ENCODE measurements at places on chromosomes 16 and 17.

DNA sequence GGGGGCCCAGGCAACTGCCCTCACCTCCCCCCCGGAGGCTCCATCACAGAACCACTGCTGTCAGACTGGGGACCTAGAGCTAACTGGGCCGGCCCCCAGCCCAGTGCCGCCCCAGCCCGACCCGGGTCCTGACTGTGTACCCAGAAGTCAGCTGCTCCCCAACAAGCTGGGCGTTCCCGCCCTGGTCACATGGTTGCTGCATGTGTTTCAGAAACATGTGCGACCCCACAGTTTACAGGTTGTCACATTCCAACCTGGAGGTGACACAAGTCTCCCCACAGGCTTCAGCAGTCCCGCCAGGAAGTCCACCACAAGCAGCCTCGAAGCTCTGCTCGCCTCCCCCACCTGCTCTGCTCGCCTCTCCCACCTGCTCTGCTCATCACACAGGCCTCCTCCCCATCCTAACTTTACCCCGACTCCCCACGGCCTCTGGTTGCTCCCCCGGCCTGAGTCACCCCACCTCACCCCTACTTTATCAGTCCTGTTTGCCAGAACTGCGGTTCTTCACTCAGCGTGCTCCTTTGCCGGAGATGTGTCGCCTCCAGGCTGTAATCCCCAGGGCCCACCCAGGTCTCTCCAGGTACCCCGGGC lies 968 bp downstream of the MRPL28 start:
- no peak for DNase-seq

GRCh38 chr17:70329721-70330120 lies 160.4 kb downstream of the KCNJ2 start:
- DNase-seq: no peak

DNA sequence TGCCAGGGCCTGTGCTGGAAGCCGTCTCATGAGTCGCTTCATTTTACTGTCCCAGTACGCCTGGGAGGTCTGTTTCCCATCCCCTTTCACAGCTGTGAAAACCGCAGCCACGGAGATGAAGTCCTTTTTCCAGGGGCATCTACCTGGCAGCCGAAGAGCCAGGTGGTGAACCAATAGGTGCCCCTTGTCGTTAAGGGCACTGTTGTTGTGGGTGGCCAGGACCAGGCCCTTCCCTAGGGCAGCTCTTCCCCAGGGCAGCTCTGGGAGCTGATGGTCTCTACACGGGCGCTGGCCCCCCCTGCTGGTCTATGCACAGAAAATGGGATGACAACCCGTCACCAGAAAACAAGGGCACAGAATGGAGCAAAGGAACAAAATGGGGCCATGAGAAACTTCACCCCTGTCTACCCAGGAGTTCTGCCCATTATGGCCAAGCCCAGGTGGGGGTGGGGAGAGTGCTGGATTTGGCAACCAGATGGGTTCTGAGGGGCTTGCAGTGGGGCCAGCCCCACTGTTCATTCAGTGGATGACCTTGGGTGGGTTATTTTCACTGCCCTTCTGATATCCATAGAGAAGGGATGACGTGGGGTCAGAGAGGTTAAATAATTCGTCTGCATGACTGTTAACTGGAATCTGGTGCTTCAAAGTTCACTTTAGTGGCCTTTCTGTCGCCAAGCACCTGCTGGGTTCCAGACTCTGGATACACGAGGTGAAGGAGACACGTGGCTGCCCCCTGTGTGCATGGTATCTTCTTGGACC lies 11.5 kb downstream of the RMI2 start:
- no peak for DNase-seq

- DNase-seq: no peak
These were observed 27.6 kb downstream of the GSG1L start for GRCh38 chr16:28035866-28036393.

DNA sequence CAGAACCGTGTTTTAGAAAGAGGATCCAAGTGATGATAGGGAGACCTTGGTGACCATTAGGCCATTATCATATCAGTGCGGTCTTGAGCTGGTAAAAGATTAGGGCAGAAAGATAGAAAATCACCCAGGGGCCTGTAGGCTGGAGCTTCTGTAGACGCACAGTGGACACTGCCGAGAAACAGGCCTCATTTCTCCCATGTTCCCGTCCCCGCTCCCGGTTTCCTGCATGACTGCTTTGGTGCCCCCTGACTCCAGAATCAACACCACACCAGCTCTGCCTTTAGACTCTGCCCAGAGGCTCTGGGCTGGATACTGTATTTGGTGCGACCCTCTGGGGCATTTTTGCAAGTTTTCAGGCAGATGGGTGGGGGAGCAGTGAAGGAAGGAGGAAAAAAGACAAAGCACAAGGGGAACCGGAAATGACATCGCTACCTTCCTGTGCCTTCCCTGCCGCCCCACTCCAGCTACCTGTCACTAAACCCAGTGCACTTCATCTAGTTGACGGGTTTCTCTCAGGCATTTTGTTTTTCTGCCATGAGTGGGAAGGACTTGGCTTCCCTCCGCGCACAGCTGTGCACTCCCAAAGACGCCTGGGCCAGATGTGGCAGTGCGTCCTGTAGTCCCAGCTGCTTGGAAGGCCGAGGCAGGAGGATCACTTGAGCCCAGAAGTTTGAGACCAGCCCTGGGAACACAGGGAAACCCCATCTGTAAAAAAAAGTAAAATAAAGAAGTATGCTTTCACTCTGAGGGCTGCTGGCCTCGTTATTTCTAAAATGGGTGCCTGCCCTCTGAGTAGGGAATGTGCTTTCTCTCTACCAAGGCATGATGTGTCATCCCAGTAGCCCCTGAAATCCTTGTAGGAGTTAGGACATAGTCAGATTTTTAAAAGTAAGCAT lies 214.1 kb downstream of the RPTOR start:
- DNase-seq: no peak

DNA sequence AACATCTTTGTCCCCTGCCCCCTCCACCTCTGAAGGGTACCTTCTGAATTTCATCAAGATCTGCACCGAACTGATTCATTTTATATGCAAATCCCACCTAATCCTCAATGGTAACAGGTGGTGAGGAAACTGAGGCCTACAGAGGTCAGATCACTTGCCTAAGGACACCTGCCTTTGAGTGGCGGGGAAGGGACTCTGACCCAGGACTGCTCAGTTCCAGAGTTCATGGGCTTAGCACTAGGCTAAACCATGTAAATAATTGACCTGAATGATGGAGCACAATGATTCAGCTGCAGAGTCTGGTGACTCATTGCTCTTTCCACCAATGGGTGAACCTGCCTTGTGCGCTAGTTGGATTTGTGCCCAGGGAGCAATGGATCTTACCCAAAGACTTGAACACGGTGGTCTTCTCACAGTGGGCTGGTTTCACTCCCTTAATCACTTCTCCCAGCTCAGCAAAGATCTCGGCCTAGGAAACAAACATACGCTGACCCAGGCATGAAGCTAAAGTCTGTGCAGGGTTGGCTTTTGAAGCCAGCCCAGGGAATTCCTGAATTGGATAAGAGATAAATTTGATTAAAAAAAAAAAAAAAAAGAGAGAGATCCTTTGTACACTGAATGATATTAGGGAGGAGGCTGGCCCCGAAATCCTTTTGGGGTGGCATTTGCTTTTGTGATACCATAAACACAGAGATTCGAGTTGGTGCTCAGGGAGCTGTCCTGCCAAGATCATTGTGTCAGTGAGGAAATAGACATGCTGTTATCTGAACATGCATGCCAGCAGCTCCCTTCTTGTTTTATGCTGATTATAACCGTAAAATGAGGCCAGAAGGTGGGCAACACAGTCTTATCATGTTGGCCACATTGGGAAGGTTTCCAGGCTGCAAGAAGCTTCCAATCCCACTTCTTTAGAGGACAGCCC lies 17.0 kb downstream of the CRYM start:
- no peak for DNase-seq

- DNase-seq: no peak
These were observed 231.3 kb downstream of the ENGASE start for GRCh38 chr17:79305768-79306423.

DNA sequence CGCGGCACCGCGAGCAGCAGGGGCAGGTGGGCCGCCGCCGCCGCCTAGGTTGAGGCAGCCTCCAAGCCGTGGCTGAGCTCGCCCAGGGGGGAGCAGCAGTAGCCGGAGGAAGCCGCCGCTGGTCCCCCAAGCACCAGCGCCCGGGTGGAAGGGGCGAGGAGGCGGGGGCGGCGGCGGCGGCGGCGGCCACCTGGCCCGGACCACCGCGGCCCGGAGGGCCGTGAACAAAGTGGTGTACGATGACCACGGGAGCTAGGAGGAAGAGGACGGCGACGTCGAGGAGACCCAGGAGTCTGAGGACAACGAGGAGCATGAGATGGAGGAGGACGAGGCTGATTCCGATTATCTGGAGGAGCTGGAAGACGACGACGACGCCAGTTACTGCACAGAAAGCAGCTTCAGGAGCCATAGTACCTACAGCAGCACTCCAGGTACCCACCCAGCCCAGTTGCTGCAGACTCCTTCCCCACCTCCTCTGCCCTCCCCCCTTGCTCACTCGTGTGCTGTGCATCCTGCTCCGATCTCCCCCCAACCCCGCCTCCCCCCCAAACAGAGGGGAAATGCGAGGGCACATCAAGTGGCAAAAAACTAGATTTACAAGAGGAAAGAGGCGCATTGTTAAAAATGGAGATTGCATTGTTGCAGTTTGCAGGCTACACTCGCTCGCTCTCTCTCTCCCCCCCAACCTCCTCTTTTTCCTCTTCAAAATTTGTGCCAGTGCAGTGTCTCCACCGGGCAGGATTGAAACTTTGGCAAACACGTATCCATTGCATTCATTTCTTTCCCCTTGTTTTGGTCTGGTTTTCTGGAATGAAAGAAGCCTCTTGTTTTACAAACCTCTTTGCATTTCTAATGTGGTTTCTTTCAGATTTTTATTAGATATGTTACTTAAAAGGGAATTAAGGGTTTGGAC lies 41.8 kb upstream of the AMZ2 start:
- no peak for DNase-seq

DNA sequence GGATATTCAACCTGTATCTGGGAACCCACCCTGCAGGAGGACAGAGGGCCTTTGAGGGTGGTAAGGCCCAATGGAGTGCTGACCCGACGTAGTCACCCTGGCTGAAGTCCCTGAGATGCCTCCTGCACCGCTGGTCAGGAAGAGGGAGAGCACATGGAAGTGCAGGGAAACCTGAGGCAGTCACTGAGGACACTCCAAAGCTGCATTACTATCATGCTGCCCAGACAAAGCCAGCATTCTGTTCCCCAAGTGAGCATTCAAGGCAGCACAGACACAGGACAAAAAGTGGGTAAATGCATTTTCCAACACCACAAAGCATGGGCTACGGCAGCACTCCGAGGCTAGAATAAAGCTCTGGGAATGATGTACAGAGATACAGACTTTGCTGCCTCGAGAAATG lies 46.8 kb upstream of the BCAR1 start:
- DNase-seq: no peak

DNA sequence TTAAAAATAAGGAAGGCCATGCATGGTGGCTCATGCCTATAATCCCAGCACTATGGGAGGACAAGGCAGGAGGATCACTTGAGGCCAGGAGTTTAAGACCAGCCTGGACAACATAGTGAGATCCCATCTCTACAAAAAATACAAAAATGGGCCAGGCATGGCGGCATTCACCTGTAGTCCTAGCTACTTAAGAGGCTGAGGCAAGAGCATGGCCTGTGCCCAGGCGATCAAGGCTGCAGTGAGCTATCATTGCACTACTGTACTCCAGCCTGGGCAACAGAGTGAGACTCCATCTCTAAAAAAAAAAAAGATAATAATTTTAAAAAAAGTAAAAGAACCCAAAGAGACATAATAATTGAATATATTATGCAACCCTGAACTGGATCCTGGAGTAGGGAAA lies 83.6 kb upstream of the ZNF423 start:
- DNase-seq: no peak

DNA sequence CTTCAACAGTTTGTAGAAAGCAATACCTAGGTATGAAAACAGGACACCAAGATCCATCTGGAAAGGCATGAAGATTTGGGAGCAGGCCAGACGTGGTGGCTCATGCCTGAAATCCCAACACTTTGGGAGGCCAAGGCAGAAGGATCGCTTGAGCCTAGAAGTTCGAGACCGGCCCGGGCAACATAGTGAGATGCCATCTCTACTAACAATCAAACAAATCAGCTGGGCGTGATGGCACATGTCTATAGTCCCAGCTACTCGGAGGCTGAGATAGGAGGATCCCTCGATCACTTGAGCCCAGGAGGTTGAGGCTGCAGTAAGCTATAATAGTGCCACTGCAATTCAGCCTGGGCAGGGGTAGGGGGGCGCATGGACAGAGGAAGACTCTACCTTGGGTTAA lies 20.3 kb downstream of the LITAF start:
- DNase-seq: no peak

DNA sequence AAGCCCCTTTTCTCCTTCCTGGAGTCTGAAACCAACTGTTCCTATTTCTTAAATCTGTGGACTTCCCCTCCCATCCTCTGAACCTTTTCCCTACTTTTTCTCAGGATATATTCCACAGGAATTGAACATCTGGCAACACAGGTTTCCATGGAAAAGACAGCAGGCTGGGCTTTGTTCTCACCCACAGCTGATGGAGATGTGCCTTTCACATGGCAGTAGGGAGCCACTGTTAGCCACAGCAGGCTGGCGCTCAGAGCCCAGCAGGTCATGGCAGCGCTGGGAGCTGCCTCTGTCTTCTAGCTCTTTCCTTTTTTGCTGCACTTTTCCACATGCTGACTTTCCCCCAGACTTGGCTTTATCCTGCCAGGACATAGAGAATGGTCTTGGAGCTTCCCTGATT lies 116.4 kb upstream of the NLRP1 start:
- DNase-seq: no peak

GRCh38 chr17:57881143-57881542 lies 31.3 kb upstream of the MRPS23 start:
- no peak for DNase-seq

GRCh38 chr16:82368041-82368440 lies 198.0 kb upstream of the MPHOSPH6 start:
- DNase-seq: peak; percentile 13

DNA sequence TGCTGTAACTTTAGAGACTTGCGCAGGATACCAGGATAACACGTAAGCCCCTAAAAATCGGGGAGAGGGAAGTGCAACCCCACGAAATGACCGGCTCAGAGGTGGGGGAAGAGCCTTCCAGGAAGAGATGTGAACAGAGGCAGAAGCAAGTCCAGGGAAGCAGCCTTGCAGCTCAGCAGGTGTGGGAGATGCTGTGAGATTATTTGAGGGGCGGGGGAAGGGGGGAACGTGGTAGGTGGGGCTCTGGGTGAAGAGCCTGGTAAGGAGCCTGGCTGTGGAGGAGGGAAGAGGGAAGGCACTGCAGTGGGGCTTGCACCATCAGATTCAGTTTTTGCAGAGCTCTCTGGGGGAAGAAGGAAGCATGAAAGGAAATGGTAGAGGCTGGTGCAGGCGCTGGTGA lies 95.4 kb upstream of the CACNG5 start:
- no peak for DNase-seq

DNA sequence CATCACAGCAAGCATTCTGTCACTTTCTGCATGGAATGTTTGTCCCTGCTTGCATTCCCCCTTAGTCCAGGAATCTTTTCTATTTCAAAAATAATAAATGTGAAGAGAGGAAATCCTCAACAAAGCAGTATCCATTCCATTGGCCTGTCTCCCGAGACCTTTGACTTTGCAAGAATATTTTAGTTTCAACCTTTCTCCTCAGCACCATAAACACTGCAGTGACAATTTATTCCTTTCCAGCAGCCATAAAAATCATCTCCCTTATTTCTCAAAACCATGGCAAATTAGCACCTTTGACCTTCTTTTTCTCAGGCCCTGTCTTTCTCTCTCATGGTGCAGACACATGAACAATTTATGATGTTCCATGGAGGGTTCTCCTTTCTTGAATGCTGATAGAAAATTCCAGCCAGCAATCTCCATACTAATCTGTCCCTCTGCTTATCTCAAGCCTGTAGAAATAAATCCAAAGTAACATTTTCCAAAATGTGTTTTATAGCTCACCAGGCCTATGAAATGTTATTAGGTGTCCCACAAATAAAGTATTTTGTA lies 352.1 kb upstream of the CCL2 start:
- DNase-seq: no peak

GRCh38 chr17:79078476-79079190 lies 4.0 kb downstream of the ENGASE start:
- DNase-seq: no peak

All from amygdala (tissue), 56 donors.